ENCODE measurements at places on chromosomes 1 and 21.

- DNase-seq: no peak
Measured at GRCh38 chr1:239505094-239505493, 118.7 kb downstream of the CHRM3 start.

GRCh38 chr1:58304346-58304975 is 242.1 kb downstream of the OMA1 start:
- DNase-seq: peak; percentile 1

- peak; percentile 85 for DNase-seq
Measured at GRCh38 chr1:44733365-44733764, 2.4 kb upstream of the RNU5D-1 start.

DNA sequence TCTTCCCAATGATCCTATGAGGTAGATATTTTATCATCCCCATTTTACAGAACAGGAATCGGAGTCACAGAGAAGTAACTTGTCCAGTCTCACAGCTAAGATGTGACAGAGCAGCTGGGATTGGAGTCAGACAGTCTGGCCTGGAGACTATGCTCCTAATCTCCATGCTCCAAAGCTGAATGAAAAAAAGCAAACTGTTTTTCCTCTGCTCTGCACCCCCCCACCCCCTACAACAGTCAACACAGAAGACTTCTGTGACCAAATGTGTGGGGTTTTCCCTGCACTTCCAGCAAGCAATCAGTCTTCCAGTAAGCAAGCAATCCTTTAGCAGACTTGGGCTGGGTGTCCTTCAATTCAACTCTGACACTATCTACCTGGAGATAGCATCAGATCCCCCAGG is 33.2 kb downstream of the KIRREL1 start:
- DNase-seq: no peak

DNA sequence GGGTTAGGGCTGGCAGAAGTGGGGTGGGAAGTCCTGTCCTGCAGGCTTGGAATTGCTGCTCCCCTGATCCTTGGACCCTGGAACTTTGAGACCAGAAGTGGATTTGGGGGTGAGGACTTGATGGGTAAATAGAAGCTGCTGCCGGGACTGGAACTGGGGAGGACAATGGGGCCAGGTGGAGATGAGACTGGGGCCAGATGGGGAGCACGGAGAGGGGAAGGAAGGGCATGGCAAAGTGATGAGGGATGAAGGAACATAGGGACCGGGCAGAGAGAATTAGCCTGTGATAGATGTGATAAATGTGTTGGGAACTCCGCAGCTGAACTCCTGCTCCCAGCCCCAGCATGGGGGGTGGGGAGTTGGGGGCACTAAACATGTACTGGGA is 637 bp downstream of the NHLH1 start:
- DNase-seq: no peak

DNA sequence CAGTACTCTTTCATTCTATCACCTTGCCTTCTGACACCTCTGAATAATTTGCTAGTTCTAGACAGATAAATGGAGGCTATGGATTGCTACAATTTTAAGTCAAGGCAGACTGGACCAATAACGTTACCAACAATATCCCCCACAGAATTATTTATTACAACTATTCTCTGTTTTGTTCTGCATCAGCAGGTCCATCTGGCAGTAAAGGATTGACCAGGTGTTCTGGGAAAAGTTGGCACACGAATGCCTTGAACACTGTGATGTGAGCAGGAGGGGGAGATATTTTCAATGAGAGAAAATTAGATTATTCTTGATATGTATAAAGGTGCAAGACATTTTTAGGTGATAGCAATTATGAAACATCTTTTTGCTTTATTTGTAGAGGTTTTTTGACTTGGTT is 718.8 kb upstream of the TMPRSS15 start:
- DNase-seq: no peak

- no peak for DNase-seq
Measured at GRCh38 chr1:164602480-164603093, 43.6 kb downstream of the PBX1 start.

GRCh38 chr21:42784896-42785451 is 94.4 kb downstream of the WDR4 start:
- no peak for DNase-seq

DNA sequence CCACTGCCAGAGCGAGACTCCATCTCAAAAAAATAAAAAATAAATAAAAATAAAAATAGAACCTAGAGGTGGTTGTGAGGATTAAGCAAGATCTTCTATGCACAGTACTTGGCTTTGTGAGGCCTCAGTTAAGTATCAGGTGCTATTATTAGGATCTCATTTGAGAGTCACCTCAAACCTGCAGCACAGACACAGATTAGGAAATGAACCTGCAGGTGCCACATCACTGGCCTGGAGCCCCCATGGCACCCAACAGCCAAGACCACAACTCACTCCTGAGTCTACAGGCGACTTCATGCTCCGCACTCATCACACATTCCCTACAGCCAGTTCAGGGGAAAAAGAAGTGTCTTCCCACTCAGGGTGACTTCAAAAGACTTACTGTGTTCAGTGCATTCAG is 176.8 kb downstream of the SLC45A1 start:
- DNase-seq: no peak

DNA sequence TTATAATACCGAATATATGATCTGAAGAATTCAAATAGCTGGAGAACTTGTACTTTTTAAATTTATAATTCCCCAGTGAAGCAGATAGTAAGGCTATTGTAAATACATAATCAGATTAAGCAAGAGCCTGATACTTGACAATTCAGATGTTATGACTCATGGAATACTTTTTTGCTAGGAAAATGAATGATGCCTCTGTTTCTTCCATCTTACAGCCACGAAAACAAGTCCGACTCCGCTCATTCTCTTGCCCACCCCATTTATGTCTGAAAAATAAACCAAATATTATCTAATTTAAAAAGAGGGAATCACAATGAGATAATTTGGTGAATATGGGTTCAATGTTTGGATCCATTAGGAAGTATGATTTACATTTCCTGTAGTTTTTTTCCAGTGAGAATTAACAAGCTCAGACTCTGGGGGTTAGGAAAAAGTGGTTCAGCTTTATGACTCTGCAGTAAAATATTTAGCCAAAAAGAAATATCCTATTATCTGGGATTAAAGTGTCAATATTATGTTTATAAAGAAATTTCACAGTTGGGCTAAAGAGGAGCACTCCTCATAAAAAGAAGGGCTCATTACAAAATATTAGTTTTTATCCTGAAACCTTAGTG is 50.4 kb upstream of the DAB1 start:
- peak; percentile 23 for DNase-seq

GRCh38 chr1:209810783-209811182 is 4.8 kb upstream of the IRF6 start:
- DNase-seq: no peak

GRCh38 chr1:241999026-241999425 is at the start of gene MAP1LC3C:
MAP1LC3C (minus strand) TSS chr1:241999098; CDS start chr1:241999008, 90 bp downstream.
- peak; percentile 9 for DNase-seq

- DNase-seq: no peak
Measured at GRCh38 chr21:32543975-32544374, 41.3 kb downstream of the TCP10L start.

DNA sequence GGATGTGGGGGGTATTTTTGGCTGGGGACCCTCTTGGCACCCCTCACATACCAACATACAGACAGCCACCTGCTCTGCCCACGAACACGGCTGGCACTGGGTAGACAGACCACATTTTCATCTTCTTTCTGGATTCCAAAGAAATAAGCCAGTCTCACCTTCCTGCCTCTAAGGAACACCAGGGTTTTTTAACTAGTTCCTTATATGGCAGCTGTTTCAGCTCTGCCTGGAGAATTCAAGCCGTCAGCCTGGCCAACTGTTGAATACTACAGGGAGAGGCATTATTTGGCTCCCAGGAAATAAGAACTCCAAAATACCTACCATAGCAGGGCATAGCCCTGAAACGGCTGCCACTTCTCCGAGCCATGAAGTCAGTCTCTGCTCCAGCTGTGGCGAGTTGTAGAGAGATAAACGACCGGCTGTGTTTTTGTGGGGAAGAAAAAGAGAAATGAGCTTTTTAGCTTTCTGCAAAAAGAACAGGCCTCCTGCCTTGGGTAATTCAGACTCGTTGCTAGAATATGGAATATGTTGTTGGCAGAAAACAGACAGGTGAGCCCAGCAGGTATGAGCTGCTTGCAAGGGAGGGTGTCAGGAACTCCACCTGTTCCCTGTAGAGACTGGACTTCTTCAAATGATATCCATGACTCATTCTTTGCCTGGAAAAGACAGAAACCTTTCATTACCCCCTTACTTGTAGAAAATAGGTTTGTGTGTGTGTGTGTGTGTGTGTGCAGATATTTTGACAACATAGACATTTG is 51.8 kb downstream of the MT1HL1 start:
- no peak for DNase-seq

GRCh38 chr1:189619682-189620332 is 857.9 kb downstream of the BRINP3 start:
- peak; percentile 72 for DNase-seq

DNA sequence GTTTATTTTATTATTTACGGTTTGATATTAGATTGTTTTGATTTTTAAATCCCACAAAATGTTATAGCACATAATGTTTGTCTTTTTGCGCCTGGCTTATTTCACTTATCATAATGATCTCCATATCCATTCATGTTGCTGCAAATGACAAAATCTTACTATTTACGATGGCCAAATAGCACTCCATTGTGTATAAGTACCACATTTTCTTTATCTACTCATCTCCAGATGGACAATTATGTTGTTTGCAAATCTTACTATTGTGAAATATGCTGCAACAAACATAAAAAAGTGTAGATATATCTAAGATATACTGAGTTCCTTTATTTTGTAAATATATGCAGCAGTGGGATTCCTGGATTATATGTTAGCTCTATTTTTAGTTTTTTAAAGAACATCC is 1568.3 kb downstream of the AMY1C start:
- no peak for DNase-seq

GRCh38 chr1:233912909-233913308 is 8.4 kb downstream of the SLC35F3 start:
- no peak for DNase-seq

- DNase-seq: no peak
Measured at GRCh38 chr1:208979776-208980175, 603.7 kb upstream of the CAMK1G start.

DNA sequence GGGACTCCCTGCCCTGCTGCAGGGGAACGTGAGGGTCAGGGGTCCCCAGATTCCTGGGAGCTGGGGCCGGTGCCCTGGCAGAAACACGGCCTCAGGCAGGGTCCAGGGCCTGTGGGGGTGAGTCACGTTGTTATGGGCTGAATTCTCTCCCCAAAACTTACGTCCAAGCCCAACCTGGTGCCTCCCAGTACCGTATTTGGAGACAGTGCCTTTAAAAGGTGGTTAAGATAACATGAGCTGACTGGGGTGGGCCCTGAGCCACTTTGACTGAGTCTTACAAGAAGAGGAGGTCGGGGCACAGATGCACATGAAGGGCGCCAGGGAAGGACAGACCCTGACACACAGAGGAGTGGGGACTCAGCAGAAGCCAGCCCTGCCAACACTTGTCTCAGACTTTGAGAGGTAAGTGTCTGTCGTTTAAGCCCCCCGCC is 99.9 kb downstream of the WDR4 start:
- DNase-seq: no peak

DNA sequence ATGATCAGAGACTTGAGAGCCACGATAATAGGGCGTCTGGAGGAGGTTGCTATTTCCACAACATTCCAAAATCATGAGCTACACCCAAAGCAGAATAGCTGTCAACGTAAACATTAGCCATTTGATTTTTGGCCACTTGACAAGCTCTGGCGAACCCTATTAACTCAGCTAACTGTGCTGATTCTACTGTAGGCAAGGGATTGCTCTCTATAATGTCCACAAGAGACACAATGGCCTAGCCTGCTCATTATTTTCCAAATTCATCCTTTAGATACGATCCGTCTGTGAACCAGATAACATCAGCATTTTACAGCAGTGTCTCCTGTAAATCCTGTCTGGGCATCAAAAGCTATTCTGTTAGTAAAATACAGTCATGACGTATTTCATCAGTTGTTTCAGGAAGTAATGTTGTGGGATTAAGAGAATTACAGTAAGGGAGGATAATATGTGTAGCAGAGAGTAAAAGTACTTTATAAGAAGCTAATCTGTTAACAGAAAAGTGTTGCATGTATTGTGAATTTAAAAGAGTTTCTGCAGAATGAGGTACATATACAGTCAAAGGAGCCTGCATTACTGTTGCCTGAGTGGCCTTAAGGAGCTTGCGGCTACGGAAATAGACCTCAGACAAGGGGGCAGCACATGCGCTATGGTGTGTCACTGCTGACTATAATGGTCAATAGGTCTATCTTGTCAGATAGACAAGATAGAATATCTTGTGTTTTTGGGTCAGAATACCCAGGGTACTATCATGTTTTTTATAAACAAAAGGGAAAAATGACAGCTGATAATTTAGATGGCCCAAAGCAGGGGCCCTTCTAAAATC is 44.9 kb upstream of the TINAGL1 start:
- DNase-seq: peak; percentile 65

DNA sequence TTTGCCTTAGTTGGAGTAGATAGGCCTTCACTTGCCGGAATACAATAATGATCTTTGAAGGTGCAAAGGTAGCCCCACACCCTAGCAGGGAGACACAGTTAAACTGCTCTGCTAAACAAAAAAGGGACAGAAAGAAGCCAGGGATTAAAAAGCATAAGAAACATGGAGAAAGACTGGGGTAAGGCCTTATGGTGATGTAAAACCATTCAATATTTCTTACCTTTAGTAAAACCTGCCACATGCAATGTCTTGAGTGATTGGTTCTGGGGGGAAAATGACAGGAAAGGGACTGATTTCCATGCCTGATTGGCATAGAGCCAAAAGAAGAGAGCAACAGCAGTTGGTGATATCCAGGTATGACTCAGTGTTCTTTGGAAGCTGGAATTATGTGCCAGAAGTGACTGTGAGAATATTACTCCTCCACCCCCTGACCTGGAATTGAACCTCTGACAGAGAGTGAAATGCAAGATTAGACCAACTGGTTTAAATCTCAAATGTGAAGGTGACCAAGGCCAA is 8.1 kb downstream of the DNASE2B start:
- peak; percentile 62 for DNase-seq

GRCh38 chr21:43739621-43740435 is 20.9 kb downstream of the PDXK start:
- DNase-seq: no peak

- peak; percentile 20 for DNase-seq
Measured at GRCh38 chr1:46697053-46697452, 21.9 kb downstream of the EFCAB14 start.

DNA sequence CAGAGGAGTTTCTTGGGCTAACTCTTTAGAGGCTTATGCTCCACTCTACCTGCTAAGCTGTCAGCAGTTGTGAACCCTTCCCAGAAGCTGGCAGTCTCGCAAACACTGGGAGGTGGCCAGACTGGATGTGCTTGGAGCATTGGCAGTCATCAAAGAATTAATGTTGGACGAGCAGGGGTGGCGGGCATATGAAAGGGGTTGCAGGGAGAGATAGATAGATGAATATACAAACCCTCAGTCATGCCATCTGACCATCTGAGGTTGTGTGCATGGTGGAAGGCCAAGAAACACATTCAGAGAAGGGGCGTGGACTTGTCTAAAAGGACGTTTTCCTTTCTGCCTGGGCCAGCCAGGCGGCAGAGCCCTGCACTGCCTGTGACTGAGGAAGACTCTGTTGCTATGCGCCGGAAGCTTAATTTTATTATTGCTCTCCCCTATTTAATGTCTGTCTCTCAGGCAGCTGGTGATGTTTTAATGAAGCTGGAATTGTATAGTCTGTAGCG is 164.4 kb downstream of the PBX1 start:
- no peak for DNase-seq

GRCh38 chr21:34199121-34199910 is 125.9 kb downstream of the MRPS6 start:
- DNase-seq: no peak

GRCh38 chr1:15261155-15262002 is 14.4 kb downstream of the FHAD1 start:
- DNase-seq: peak; percentile 36

GRCh38 chr1:62389531-62389930 is 47.3 kb upstream of the USP1 start:
- no peak for DNase-seq

- no peak for DNase-seq
Measured at GRCh38 chr1:203289281-203289981, 15.9 kb upstream of the BTG2 start.
